ENCODE measurements at places on chromosomes 1 and 21.
A peak's percentile ranks its signal among the peaks of the same experiment; 100 is the strongest.

DNA sequence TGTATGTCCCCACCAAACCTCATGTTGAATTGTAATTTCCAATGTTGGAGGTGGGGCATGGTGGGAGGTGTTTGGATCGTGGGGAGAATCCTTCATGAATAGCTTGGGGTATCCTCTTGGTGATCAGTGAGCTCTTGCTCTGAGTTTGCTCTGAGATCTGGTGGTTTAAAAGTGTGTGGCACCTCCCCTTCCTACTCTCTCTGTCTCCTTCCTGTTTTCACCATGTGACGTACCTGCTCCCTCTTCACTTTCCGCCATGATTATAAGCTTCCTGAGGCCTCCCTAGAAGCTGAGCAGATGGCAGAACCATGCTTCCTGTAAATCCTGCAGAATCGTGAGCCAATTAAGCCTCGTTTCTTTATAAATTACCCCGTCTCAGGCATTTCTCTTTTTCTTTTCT, 40.0 kb upstream of the OSBPL9 start:
- DNase-seq: no peak

- DNase-seq: no peak
Observed at GRCh38 chr21:28100366-28100765, 892.3 kb downstream of the LTN1 start.

- DNase-seq: peak; percentile 29
Observed at GRCh38 chr1:17207540-17207939, 2.6 kb downstream of the PADI1 start.

DNA sequence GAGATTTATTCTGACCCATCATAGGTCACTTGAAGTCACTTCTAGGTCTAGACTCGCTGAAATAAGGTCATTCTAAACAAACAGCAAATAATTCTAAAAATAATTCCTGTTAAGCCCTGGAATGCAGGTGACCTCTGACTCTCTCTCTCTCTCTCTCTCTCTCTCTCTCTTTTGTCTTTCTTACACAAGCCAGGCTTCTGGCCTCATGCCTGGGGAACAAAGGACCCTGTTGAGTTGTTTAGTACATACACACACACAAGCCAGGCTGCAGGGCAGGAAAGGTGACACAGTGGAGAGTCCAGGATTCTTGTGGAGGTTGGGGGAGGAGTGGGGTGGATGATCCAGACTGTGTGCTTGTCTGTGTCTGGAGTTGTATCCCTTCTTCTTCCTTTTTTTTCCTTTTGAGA, 4.0 kb upstream of the MEX3A start:
- no peak for DNase-seq

DNA sequence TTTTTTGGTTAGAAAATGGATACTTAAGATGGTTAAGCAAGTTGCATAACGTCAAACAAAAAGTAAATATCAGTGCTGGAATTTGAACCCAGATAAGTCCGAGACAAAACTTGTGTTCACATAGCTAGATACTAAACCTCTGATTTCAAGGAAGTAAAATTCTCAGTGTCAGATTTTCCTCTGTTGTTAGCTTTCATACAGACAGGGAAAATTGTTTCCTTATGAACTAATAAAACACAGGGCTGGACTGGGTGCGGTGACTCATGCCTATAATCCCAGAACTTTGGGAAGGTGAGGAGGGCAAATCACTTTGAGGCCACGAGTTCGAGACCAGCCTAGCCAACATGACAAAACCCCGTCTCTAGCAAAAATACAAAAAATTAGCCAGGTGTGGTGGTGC, 51.3 kb downstream of the PCNX2 start:
- DNase-seq: no peak

DNA sequence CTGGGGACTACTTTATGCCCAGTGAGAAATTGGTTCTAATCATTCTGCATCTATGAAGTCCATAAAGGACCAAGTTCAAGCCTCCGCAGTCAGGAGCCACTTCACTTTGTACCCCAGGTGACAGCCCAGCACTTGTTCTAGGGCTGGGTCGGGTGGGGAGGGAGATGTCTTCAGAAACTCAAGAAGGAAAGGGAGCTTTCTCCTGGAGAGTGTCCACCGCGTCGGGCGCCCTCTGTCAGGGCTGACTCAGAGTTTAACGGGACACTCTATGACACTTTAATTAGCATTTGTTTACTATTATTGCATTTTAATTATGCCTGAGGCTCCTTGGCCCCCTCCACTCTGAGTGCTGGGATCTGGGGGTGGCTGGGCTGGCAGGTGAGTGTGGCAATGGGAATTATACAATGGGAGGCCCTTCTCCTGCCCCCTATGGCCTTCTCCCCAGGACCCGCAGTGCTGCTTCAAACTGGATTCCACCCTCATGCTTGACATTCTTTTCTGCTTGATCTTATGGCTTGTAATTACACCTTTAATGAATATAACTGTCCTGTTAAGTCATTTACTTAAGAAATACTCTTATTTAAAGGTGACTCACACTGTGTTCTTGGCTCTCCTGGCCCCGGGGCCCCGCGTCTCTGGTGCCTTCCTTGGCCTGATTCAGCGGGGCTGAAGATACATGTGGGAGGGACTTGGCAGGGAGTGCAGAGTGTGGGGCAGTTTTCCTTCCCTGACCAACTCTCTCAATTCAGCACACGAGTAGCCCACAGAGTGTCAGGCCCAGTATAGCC, 136.6 kb downstream of the PLXNA2 start:
- no peak for DNase-seq

GRCh38 chr1:30146448-30146847, 576.9 kb downstream of the MATN1 start:
- peak; percentile 24 for DNase-seq

DNA sequence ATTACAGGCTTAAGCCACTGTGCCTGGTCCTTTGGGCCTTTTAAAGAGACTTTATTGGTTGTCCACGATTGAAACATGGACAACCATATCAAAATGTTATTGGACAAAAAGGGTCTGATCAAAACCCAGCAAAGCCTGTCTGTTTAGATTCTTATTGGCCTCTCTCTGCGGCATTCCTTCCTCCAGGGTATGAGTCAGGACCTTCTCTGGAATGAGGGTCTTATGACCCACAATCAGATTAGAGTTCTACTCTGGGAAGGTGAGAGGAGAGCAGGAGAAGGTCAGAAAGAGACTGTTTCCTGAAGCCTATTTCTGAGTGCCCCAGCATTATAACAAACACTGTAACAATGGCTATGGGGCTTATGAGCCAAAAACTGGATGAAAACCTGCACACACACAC, 7.9 kb downstream of the LURAP1 start:
- no peak for DNase-seq

DNA sequence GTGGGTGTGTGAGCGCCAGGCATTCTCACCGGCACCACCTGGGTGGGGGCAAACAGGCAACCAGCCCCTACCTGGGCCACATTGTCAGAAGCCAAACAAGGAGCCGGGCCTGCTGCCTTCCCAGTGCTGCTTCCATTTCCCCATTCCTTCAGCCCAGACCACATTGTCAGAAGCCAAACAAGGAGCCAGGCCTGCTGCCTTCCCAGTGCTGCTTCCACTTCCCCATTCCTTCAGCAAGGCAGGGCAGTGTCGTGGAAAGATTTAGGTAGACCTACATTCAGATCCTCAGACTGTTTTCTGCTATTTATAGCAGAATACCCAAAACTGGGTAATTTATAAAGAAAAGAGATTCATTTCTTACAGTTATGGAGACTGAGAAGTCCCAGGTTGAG, 47.0 kb upstream of the EFHD2 start:
- peak; percentile 38 for DNase-seq

DNA sequence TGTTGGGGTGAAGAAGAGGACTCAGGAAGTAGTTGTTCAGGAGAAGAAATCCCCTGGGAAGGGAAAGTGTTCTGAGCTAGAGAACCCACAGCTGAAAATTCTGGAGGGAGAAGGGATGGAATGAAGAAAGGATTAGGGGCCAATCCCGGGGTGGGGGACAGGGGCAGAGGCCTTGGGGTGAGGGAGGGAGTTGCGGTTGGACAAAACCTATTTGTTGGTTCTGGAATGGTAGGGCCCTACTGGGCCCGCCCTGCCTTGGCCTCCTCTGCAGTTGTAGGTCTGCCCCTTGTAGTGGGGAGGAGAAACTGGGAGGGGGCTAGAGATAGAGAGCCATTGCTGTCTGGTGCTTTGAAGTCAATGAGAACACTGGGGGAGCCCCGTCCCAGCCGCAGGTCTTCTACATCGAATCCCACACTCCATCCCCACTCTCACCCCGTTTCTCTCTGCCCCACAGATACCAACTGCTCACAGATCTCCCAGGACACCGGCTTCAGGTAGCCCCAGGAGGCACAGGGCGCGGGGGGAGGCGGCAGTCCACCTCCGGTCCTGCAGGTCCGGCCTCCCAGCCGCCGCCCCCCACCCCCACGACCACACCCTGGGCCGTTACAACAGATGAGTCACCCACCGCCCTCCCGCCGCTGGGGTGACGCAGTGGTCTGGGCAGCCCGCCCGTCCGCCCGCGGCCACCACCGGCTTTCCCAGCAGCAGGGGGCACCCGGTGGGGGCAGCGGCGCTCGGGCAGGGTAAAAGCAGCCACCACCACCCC, 1.1 kb downstream of the TAGLN2 start:
- DNase-seq: peak; percentile 89

DNA sequence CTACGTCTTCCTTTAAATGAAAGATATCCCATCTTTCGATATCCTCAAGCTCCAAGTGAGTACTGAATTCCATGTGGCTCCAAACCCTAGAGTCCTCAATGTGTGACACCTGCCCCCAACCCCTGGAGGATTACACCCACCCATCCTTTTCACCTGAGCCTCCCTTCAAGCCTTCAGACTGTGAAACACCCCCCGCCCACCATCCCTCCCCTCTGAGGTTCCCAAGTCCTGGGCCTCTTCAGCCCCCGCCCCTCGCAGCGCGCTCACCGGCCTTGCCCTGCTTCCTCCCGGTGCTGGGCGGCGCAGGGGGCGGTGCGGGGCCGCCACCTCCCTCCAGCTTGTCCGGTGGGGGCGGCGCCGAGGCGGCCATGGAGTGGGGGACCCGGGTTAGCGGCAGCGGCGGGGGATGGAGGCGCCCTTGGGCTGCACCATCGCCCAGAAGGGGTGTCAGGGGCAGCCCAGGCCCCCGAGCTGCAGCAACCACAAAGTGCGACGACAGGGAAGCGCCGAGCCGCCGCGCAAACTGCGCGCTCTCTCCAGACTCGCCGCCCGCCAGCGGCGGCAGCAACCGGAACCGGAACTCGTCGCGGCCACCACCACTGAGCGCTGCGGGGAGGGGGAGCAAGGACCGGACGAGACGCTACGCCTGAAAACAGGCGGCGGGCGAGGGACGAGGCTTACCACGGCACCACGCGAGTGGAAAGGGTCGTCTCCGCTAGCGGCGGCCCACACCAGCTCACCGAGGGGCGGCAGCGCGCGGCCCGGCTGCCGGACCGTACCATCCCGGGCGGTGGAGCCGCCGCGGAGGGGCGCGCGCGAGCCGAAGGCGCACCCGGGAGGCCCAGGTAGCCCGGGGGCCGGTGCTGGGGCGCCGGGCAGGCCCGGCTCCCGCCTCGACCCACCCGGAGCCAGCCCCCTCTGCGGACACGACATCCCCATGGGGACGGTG, at the start of gene PYGO2:
Gene PYGO2 (minus strand): TSS at position 576 of the 949 bp plus-strand sequence. CDS start 206 bp downstream, at position 370.
- DNase-seq: peak; percentile 71

GRCh38 chr1:47771751-47772150, 225.4 kb downstream of the TRABD2B start:
- no peak for DNase-seq

GRCh38 chr1:77076759-77077158, 142.5 kb downstream of the PIGK start:
- no peak for DNase-seq

GRCh38 chr1:61784726-61785125, 42.4 kb downstream of the PATJ start:
- no peak for DNase-seq

DNA sequence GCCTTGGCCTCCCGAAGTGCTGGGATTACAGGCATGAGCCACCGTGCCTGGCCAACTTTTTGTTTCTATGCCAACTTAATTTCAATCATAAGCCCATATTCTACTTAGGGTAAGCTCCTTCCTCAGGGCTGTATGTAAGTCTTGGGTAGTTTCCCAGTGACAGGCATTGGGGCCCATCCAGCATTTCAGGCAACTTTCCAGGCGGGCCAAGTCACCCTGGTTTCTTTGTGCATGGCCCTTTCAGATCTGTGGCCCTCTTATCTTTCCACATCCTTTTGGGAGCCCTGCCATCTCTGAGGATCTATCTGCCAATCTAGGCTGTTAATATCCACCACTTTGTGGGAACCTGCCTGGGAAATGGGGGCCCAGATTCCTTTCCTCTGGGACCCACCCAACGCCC, 58.7 kb downstream of the TNN start:
- DNase-seq: no peak

GRCh38 chr1:9996624-9997582, at the start of gene RBP7:
Gene RBP7, plus strand, starts transcription at chr1:9997228. Its CDS starts 31 bp downstream, at chr1:9997259.
- peak; percentile 35 for DNase-seq

- DNase-seq: no peak
Observed at GRCh38 chr1:1489231-1489630, 17.7 kb downstream of the ATAD3B start.

DNA sequence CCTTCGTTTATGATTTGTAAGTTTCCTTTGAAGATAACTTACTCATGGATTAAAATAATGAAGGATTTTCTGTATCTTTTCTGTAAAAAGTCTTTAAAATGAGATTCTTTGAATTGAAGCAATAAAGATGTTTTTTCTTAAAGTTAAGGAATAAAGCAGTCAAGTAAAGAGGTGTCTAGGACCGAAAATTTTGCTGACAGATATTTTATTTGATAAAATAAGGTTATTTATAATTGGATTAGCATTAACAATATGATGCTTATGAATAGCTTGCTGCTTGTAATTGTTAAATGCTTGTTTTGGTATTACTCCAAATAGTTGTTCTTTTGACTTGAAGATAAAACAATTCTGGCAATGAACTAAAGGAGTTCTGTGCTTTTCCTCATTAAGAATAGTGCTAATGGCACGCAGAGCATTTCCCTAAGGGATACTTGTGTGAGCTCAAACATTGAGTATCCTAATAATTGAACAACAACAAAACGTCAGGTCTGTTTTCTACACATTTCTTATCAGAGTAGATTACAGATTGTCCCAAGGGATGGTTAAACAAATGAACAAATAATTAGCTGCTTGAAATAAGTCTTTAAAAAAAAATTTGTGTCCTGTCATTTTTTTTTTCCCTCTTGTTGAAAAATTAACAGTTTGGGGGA, 16.6 kb downstream of the TSNAX start:
- no peak for DNase-seq

GRCh38 chr1:201468501-201468843, 516 bp downstream of the PHLDA3 start:
- DNase-seq: peak; percentile 66

GRCh38 chr1:42418516-42418915, 37.3 kb downstream of the ZMYND12 start:
- DNase-seq: no peak

DNA sequence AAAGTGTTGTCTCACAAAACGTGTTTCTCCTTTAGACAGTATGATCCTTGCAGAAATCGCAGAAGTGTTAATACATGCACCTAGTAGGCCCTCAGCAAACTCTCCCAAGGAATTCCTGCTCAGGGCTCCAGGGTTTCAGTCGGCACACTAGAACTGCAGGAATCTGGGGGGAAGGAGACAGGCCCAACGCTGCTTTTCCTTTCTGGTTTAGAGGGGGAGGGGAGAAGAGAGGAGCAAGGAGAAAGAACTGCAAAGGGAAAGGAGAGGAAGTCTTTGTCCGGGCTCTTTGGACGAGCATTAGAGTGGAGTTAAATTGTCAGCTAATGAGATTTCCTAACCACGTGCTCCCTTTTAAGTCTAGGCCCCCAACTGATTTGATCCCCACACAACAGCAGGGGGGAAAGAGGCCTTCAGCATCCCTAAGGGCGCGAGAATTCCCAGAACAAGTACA, 103.7 kb upstream of the SOD1 start:
- no peak for DNase-seq

- no peak for DNase-seq
Observed at GRCh38 chr1:119108988-119109387, 31.5 kb downstream of the WARS2 start.

Measured in inflammatory macrophage treated with lipopolysaccharide for 4 hours (primary cell).